Endothelial cell of umbilical vein (primary cell): ENCODE measurements at places on chromosomes 12 and 14.

- peak; percentile 87 for DNase-seq
Measured at GRCh38 chr14:69716478-69717187, 50.3 kb upstream of the SRSF5 start.

- no peak for DNase-seq
Measured at GRCh38 chr12:4036671-4037271, 163.6 kb upstream of the PARP11 start.

DNA sequence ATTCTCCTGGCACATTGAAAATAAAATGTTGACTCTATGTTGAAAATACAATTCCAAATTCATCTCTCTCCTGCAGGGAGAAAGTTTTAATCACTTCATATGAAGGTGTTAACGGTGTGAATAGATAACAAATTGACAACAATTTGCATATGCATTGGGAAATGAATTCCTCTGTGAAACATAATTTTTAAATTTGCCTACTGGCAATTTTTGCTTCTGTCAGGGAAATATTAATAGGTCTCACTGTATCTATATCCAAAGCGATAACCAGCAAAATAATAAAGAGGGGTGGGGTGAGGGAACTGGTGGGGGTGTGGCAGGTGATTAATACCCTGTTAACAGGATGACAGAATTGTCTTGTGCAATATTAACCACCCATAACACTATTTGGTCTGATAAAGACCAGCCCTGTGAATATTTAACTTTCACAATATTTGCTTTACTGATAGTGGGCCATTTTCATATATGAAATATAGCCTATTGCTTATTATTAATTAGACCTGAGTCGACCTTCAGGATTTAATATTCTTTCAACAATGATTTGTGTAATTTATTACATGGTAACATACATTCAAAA, 239.0 kb upstream of the SSTR1 start:
- no peak for DNase-seq

- no peak for DNase-seq
Measured at GRCh38 chr12:66836623-66837310, 157.9 kb upstream of the GRIP1 start.

- DNase-seq = no peak
Measured at GRCh38 chr12:114592946-114593345, 91.0 kb downstream of the TBX3 start.

- no peak for DNase-seq
Measured at GRCh38 chr14:60161196-60162107, 3.7 kb downstream of the DHRS7 start.

DNA sequence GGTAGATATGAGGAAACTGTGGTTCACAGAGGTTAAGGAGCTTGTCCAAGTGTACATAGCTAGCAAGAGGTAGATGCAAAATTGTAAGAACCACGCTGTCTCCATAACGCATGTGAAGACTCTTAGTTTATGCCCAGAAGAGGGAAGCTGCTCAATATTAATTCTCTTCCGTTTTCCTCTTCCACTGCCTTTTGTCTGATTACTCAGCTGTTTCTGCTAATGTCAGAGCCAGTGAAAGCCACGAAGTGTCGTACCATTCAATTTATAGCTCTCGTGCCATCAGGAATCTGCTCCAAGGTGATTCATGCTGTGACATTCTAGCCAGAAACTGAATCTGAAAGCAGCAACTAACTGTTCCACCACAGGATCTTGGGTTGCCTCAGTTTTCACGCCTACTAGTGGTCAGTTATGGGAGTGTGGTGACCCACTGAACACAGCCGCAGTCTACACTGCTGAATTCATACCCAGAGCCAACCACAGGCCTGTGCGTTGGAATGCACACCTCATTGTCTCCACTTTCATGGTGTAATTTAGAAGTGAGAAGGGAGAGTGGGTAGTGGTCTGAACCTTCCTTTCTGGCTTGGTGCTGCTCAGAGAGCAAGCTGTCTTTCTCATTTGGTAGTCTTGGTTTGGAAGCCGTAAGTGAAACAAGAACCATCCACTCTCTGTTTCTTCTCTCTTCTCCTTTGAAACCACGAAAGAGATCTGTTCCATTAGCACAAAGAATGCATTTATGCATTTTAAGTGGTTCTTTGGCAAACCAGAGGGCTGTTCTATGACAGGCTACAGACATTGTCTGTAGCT, 74.2 kb upstream of the NAP1L1 start:
- peak; percentile 78 for DNase-seq
